Activated naive CD8-positive, alpha-beta T cell treated with anti-CD3 and anti-CD28 coated beads for 36 hours (primary cell): ENCODE measurements at places on chromosomes 1 and 21.

GRCh38 chr1:154304664-154305337 lies 16.1 kb upstream of the AQP10 start:
- peaks cover 2% of the 10 kb centered on the region for H3K4me1 ChIP-seq
- no peaks in the 10 kb centered on the region for H3K36me3 ChIP-seq
- peak; percentile 34 for DNase-seq
- no peak overlapping the region for H3K27ac ChIP-seq
- H3K4me3 ChIP-seq = no peak overlapping the region
- no peaks in the 10 kb centered on the region for H3K27me3 ChIP-seq

DNA sequence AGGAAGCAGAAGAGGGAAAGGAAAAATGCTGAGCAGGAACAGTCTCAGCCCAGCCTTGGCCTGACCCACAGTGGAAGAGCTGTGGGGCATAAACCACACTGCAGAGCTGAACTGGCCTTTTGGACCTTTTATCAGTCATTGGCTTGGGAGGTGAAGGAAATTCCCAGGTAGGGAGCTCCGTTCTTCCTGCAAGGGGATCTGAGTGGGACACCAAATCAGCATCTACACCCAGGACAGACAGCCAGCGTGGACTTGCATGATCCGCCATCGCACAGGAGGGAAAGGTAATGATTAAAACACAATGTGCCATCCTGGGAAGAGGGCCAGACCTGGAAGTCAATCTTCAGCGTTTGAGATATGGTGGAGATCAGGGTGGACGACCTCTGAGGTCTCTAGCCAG lies 1.2 kb upstream of the MTFR1L start:
- H3K36me3 ChIP-seq = peaks cover 9% of the 10 kb centered on the region
- DNase-seq = no peak
- peak overlapping the region; percentile 86 for H3K4me3 ChIP-seq
- peak overlapping the region; percentile 73 for H3K27ac ChIP-seq
- H3K4me1 ChIP-seq = peaks cover 22% of the 10 kb centered on the region
- H3K27me3 ChIP-seq = no peaks in the 10 kb centered on the region

DNA sequence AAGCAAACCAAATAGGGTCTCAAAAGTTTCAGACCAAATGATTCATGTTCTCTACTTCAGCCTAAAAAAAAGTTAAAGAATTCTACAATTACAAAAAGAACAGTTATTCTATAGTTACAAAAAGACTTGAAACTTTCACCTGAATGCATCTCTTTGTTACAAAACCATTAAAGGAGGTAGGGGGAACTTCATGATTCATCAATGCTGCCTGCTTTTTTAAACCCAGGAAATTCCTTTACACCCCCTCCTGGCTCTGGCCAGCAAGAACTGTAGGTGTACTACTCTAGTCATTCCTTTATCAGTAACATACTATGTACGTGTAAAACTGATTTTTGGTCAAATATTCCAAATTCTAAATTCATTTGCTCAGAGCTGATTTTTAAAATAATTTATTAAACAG lies 5.0 kb downstream of the FAF1 start:
- H3K36me3 ChIP-seq = peaks cover 12% of the 10 kb centered on the region
- no peak overlapping the region for H3K27ac ChIP-seq
- no peaks in the 10 kb centered on the region for H3K27me3 ChIP-seq
- H3K4me3 ChIP-seq = no peak overlapping the region
- DNase-seq = no peak
- peaks cover 26% of the 10 kb centered on the region for H3K4me1 ChIP-seq

DNA sequence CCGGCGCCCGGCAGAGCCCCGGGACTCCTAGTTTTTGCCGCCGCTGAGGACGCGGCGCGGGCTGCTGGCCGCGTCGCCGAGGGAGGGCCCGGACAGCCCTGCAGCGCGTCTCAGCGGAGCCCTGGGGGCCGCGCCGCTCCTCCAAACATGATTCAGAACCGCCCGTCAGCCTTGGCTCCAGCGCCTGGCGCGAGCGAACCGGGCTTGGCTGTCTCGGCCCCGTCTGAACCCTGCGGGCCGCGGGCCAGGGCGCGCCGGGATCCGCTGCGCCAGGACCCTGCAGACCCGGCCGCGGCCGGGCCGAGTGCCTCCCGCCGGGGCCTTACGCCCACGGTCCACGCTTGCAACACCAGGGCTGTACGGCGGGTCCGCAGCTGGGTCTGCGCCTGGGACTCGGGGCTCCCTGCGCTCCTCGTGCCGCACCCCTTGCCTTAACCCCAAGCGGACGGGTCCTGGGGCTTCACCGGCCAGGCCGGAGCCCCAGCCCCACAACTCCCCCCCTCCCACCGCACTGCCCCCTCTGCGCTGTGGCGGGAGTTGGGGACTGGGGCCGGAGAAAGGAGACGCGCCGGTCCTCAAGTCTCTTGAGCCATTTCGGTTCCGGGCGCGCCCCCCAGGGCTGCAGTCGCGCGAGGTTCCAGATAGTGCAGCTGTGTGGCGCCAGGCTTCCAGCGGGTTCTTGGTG lies 48.4 kb upstream of the CD34 start:
- H3K27ac ChIP-seq = no peak overlapping the region
- peaks cover 4% of the 10 kb centered on the region for H3K4me1 ChIP-seq
- DNase-seq = peak; percentile 36
- H3K36me3 ChIP-seq = no peaks in the 10 kb centered on the region
- H3K27me3 ChIP-seq = peaks cover 54% of the 10 kb centered on the region
- peak overlapping the region; percentile 67 for H3K4me3 ChIP-seq

DNA sequence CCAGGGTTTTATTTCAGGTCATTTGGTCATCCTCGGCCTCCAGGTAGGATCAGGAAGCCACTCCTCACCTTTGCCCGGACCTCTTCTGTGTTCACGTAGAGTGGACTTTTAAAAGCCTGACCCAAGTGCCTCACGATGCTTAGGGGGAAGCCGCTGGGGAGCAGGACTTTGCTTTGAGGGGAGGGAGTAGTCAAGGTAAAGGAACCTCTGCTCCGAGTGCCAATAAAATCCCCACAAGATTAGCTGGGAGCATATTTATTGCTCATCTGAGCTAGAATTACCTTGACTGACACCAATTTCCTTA lies 603 bp upstream of the DHRS3 start:
- H3K27ac ChIP-seq = peak overlapping the region; percentile 99
- peaks cover 43% of the 10 kb centered on the region for H3K4me1 ChIP-seq
- DNase-seq = no peak
- H3K36me3 ChIP-seq = peaks cover 49% of the 10 kb centered on the region

DNA sequence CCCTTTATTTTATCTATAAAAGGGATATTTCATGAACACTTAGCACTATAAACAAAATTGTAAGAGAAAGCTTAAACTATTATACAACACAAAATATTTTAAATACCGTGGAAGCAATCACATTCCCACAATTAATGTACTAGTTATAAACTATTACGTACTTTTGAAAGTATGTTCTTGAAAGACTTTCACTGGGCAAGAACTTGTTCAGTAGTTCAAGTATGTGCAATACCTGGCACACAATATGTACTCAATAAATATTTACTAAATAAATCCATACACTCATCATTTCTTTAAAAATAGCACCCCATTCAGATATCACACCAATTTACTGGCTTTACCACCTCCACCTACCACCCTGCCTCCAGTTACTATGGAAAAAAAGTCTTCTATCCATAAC lies 12.6 kb upstream of the FMO2 start:
- no peak overlapping the region for H3K27ac ChIP-seq
- H3K36me3 ChIP-seq = peaks cover 2% of the 10 kb centered on the region
- no peaks in the 10 kb centered on the region for H3K4me1 ChIP-seq
- no peak overlapping the region for H3K4me3 ChIP-seq
- H3K27me3 ChIP-seq = peaks cover 38% of the 10 kb centered on the region

DNA sequence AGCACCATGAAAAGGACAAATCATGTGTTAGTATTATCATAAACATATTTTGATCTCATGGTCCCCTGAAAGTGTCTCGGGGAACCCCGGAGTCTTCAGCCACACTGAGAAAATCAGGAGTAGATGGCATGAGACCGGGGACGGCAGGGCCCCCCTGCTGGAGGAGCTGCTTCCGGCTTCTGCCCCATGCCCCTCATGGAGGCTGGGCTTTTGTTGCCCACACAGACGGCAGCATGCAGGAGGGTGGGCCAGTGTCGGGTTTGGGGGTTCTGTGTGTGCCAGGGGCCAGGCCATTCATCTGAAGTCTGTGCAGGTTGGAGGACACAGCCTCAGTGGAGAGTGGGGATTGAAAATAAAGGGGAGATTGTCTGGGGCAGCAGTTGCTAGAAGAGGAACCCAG lies 75.1 kb upstream of the CD34 start:
- H3K27me3 ChIP-seq = peaks cover 5% of the 10 kb centered on the region
- DNase-seq = no peak
- no peaks in the 10 kb centered on the region for H3K36me3 ChIP-seq
- H3K27ac ChIP-seq = no peak overlapping the region
- no peaks in the 10 kb centered on the region for H3K4me1 ChIP-seq
- no peak overlapping the region for H3K4me3 ChIP-seq

DNA sequence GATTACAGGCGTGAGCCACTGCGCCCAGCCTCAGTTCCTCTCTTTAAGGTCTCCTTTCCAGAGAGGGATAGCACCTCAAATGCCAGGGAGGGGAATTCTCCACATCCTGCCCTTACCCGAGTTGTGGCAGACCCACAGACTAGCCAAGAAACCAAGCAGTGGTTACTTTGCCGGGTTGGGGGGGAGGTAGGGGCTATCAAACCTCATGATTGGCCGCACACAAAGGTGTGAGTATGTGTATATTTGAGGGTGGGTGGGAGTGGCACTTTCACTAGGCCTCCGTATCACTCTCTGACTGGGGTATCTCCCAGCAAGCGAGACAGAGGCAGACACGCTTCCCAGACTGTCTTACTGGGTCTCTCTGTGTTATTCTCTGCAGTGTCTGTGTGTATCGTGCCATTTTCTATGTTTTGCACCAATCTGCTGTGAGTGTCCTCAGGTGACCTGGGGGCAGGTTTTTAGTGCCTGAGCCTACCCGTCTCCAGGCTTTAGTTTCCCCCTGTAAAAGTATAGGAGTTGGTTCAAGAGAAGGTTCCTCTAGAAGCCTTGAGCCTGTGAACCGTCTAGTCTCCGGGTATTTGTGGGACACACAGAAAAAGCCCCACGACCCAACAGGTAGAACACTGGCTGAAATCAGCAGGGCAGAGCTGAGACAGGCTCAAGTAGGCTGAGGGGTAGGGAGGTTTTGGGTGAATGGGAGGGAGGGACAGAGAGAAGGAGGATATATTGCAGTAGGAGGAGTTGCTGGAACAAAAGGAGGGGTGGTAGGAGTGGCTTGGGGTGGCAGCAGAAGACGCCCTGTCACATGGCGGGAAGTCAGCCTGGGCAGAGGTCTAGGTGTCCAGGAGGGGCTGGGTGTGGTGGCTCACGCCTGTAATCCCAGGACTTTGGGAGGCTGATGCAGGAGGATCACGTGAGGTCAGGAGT lies 10.3 kb downstream of the LMNA start:
- peaks cover 72% of the 10 kb centered on the region for H3K4me1 ChIP-seq
- peak overlapping the region; percentile 78 for H3K27ac ChIP-seq
- H3K27me3 ChIP-seq = peaks cover 17% of the 10 kb centered on the region
- H3K36me3 ChIP-seq = peaks cover 2% of the 10 kb centered on the region

DNA sequence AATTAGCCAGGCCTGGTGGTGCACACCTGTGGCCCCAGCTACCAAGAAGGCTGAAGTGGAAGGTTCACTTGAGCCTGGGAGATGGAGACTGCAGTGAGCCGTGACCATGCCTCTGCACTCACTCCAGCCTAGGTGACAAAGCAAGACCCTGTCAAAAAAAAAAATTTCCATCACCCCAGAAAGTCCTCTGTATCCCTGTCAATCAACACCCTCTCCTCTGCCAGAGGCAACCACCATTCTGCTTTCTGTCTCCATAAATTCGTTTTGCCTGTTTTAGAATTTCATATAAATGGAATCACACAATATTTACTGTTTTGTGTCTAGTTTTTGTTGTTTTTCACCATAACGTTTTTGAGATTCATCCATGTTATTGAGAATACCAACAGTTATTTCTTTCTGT lies 141.6 kb upstream of the SLC45A1 start:
- peaks cover 7% of the 10 kb centered on the region for H3K36me3 ChIP-seq
- H3K27ac ChIP-seq = no peak overlapping the region
- no peak overlapping the region for H3K4me3 ChIP-seq
- no peak for DNase-seq
- no peaks in the 10 kb centered on the region for H3K4me1 ChIP-seq
- H3K27me3 ChIP-seq = no peaks in the 10 kb centered on the region

GRCh38 chr21:43207043-43207315 lies 38.2 kb downstream of the CRYAA start:
- H3K27me3 ChIP-seq = peaks cover 17% of the 10 kb centered on the region
- no peak for DNase-seq
- H3K4me3 ChIP-seq = no peak overlapping the region
- no peaks in the 10 kb centered on the region for H3K36me3 ChIP-seq
- no peak overlapping the region for H3K27ac ChIP-seq

GRCh38 chr21:28598214-28598613 lies 394.5 kb downstream of the LTN1 start:
- H3K36me3 ChIP-seq = peaks cover 26% of the 10 kb centered on the region
- H3K4me3 ChIP-seq = no peak overlapping the region
- H3K4me1 ChIP-seq = no peaks in the 10 kb centered on the region
- H3K27me3 ChIP-seq = no peaks in the 10 kb centered on the region

DNA sequence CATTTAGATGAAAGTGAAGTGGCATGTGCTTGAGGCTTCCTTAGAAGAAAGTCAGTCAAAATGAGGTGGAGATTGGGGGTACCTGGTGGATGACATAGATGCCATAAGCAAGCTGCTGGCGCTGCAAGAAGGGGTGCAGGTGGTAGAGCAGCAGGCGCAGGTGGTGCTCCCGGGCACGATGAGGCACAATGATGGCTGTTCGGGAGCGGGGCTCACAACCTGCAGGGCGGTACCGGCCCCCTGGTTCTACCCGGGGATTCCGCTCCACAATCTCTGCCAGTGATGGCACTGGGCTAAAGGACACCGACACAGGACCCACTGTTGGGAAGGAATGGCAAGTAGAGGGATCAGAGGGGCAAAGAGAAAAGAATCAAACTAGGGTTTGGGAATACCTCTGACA lies 2.4 kb downstream of the B4GALT3 start:
- peak overlapping the region; percentile 4 for H3K4me3 ChIP-seq
- DNase-seq = no peak
- H3K27ac ChIP-seq = peak overlapping the region; percentile 65
- H3K36me3 ChIP-seq = peaks cover 33% of the 10 kb centered on the region
- peaks cover 41% of the 10 kb centered on the region for H3K4me1 ChIP-seq

GRCh38 chr1:27970401-27970800 lies 10.6 kb downstream of the XKR8 start:
- peaks cover 17% of the 10 kb centered on the region for H3K4me1 ChIP-seq
- H3K4me3 ChIP-seq = no peak overlapping the region
- H3K27ac ChIP-seq = peak overlapping the region; percentile 18
- DNase-seq = no peak
- peaks cover 14% of the 10 kb centered on the region for H3K36me3 ChIP-seq
- no peaks in the 10 kb centered on the region for H3K27me3 ChIP-seq

- no peak for DNase-seq
- H3K4me3 ChIP-seq = no peak overlapping the region
- H3K36me3 ChIP-seq = no peaks in the 10 kb centered on the region
- peaks cover 9% of the 10 kb centered on the region for H3K4me1 ChIP-seq
Observed at GRCh38 chr1:27015260-27015659, 2.6 kb upstream of the TENT5B start.

- no peak for DNase-seq
- H3K27me3 ChIP-seq = peaks cover 7% of the 10 kb centered on the region
- H3K27ac ChIP-seq = no peak overlapping the region
- no peak overlapping the region for H3K4me3 ChIP-seq
Observed at GRCh38 chr1:171869097-171869496, 27.8 kb downstream of the DNM3 start.
